ENCODE measurements at places on chromosomes 7 and 10.

DNA sequence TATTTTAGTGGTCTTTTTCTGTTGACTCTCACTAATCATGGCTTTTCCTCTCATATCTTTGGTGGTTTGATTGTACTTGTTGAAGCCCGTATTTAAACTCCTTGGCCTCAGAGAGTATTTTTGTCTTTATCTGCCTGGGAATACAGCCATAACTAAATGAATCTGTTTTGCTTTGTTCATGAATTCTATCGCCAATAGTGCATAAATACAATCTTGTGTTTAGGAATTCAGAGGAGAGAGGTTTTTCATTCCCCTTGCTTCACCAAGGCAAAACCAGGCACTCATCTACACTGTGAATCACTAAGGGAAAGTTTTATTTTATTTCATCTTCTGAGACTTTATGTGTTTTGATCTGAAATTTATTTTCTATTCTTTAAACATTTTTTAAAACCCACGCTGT is 152.7 kb downstream of the BICC1 start:
- no peak for DNase-seq

GRCh38 chr7:106717254-106717954 is 56.4 kb upstream of the CCDC71L start:
- no peak for DNase-seq

GRCh38 chr10:30542001-30542894 is 87.3 kb downstream of the LYZL2 start:
- no peak for DNase-seq

DNA sequence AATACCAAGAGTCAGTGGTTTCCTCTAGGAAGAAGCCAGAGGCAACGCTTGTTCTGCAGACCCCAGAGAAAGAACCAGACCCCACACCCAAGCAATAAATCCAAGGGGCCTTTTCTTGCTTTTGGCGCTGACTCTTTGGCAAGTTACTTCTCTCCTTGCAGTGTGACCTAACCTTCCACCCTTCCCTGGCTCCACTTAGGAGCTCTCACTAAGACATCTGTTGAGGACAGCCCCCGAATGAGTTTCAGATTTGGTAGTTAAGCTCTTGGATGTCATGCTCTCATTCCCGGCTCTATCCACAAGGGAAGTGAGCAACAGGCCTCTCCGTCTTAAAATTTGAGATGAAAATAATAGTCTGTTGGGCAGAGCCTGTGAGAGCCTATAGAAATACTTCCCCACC is 50.6 kb upstream of the FAM204A start:
- DNase-seq: no peak

Measured in hippocampal formation (tissue), 2 donors.